ENCODE measurements at places on chromosomes 3 and 15.

DNA sequence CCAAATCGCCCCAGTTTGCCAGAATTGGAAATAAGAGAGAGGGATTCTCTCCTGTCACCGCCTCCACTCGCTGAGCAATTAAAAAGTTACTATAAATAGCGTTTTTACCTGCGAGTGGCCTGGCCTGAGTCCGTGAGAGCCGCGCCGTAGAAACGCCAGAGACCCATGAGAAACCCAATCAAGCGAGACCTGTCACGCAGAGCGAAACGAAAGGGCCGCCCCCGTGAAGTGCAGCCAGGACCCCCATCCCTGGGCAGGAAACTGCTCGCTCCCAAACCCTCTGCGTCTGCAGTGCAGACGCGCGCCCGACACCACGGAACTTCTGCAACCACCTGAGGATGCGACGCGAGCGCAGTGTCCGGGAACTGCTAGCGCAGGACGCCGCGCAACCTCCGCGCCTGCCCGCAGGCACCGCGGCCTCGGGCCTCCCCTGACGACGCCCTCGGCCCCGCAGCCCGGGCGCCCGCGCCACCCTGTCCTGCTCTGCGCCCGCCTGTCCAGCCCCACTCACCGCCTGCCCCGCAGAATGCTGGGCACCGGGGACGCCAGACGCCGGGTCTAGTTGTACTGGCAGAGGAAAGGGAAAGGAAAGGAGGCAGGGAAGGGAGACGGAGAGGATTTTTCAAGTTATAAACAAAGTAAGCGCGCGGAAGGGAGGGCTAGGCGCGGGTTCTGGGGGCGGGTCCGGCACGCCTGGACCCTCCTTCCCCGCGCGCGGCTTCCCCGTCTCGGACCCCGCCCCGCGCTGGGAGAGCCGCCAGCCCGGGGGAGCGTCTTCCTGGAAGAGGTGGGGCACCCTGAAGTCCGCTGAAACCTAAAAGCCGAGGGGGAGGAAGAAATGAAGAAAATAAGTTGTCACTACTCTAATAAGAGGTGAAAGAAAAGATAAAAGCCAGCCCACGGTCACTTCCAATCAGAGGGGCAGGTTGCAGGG is at the start of gene PLSCR4:
TSS of gene PLSCR4 (minus strand) at position 657 of the 934 bp plus-strand sequence. CDS start 29,034 bp downstream, outside the sequence.
- no peak for DNase-seq

DNA sequence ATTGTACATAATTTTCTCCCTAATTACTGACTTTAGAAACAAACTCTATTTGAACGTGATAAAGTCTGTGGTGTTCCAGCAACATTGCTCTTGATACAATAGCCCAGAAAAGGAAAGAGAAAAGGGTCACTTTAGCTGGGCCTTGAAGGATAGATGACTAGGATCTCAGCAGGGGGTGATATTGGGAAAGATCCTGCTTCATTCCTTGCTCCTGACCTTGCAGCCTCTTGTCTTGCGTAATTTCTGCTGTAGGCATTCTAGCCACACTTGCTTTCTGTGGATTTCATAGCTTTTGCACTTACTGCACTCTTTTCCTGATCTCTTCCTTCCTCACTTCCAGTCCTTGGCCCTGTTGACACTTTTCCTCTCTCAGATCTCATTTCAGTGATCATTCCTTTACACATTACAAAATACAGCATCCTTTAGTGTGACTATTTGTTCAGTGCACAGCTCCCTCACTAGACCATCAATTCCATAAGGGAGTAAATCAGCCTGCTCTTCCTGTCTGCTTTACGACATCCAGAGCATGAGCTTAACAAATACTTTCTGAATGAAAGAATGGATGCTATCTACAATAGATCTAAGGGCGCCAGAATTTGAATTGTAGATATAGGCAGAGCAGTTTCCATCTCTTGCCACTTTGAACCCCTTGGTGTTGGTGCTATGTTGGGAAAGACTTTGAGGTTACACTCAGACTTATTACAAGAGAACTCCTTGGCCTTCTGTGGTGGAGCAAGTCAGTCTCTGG is 559.6 kb upstream of the MDFIC2 start:
- no peak for DNase-seq

- no peak for DNase-seq
Observed at GRCh38 chr15:39491115-39491885, 89.6 kb upstream of the THBS1 start.

- DNase-seq: no peak
Observed at GRCh38 chr3:46923559-46924350, 46.2 kb downstream of the PTH1R start.

DNA sequence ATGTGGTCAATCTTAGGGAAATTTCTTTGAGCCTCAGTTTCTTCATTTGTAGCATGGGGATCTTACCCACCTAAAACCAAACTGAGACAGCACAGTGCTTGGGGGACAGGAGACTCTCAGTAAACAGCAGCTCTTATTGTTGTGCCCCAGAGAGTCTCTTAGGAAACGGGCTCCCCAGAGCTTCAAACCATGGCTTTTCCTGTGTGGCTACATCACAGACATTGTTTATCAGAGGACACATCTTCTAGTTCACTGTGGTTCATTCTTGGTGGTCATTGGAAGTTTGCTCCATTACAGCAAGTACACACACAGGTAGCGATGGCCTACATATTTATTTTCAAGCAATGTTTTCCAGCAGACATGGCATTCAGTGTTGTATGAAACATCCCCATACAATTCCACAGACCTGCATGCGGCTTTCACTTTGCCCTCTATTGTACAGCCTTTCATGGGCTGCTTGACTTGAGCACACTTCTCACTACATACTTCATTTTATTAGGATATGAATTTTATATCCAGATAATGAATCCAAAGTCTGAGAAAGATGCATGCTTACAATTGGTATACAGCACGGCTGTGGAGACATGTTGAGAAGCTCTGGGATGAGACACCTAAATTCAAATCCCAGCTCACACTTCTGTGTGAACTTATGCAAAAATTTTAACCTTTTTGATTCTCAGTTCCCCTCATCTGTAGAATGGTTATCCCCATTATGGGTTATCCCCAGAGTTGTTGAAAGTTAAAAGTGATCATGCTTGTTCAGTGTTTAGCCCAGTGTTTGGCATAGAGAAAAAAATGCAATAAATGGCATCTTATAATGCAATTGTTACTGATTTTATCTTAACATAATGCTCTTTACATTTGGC is 84.8 kb upstream of the ICE2 start:
- no peak for DNase-seq

DNA sequence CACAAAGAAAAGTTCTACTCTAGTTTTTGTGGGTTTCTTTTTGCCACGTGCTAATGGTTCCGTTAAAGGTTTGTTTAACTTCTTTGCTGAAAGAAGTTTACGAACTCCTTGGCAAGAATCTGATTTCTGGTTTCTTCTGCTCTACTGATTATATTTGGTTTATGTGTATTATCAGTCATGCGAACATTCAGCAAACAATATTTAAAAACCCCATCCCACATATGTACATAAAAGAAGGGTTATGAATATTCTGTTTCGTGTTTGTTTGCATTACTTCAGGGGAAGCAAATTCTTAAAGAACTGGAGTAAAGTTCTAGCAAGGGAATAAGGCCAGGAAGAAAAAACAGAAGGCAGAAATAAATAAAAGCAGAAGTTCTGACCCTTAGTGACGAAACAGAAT is 9.8 kb downstream of the LARS2 start:
- DNase-seq: no peak

DNA sequence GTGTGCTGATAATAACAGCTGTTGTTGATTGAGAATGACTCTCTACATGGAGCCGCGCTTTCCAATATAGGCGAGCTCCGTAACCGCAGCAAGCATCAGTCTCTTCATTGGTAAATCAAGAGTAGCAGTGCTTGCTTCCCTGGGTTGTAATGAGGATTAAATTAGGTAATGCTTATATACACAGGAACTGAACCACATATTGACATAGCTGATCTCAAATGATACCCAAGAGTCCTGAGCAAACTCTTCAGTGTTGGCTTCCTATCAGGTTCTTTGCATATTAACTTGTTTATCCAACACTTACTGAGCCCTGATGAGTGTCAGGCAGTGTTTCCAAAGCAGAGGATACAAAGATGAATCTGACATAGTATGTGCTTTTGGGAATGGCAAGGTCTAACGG is 46.4 kb upstream of the SLCO3A1 start:
- no peak for DNase-seq

All from stimulated activated CD4-positive, alpha-beta T cell treated with anti-CD3 and anti-CD28 coated beads, TNF-alpha, amount 100 ng/mL, for 48 hours (primary cell).